CD14-positive monocyte (primary cell): ENCODE measurements at places on chromosomes 4 and X. TPM values are rescaled to one million over a fixed set of nuclear protein-coding genes. Genes with fewer than 3 reads are reported as not detected.

Gene SRPX2
- not detected for polyA plus RNA-seq

Gene DGAT2L6
- polyA plus RNA-seq = not detected in 2 replicates

Gene SSX2
- not detected in 2 replicates for polyA plus RNA-seq

Gene TLR10
- polyA plus RNA-seq = 1.2 TPM

Gene GALNTL6
- polyA plus RNA-seq = not detected

Gene CTAG2
- polyA plus RNA-seq = not detected

Gene ATRX
- polyA plus RNA-seq = 17.3 TPM

Gene PDZD4
- not detected for polyA plus RNA-seq

Gene SPATA4
- not detected for polyA plus RNA-seq

Gene MYOZ2
- not detected in 2 replicates for polyA plus RNA-seq

Gene NDST4
- not detected in 2 replicates for polyA plus RNA-seq

Gene ENPP6
- not detected for polyA plus RNA-seq

Gene SCRG1
- polyA plus RNA-seq = 0.08 TPM

Gene TMEM47
- polyA plus RNA-seq = not detected in 2 replicates

Gene SULT1B1
- polyA plus RNA-seq = 0.79 and 3.4 TPM in 2 replicates

Gene FAM9C
- not detected for polyA plus RNA-seq

Gene DMRTC1B
- not detected in 2 replicates for polyA plus RNA-seq

Gene PRSS12
- not detected for polyA plus RNA-seq

Gene MID1
- polyA plus RNA-seq = 0.10 TPM

Gene HTR2C
- polyA plus RNA-seq = not detected

Gene CT45A2
- polyA plus RNA-seq = not detected in 2 replicates

Gene TREX2
- polyA plus RNA-seq = not detected
